Stimulated activated CD4-positive, alpha-beta T cell treated with anti-CD3 and anti-CD28 coated beads, Interleukin-15, amount 100 ng/mL, for 1 hour (primary cell): ENCODE measurements at places on chromosomes 16 and 17.

DNA sequence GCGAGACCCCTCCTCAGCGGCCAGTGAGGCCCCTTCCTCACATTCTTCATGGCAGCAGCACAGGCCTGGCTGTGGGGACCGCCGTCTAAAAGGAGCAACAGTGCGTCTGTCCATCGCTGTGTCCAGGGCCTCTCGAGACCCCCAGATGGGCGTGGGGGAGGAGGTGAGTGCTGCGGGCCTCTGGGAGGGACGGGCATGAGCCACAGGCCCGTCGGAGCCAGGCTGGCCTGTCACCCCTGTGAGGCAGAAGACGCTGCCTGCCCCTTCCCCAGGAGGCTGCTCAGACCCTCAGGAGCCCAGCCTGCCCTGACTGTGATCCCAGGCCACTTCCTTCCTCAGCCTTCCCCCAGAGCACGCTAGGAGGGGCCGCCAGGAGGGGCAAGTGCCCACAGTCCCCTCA lies 2.1 kb upstream of the PYCR1 start:
- no peak for DNase-seq

- DNase-seq = no peak
These were observed 22.1 kb upstream of the NAT9 start for GRCh38 chr17:74798239-74798707.

GRCh38 chr16:62020681-62021080 lies 15.6 kb downstream of the CDH8 start:
- DNase-seq = no peak

- DNase-seq = no peak
These were observed 11.8 kb upstream of the CDC42EP4 start for GRCh38 chr17:73323409-73324159.

GRCh38 chr16:4443271-4443670 lies 17.6 kb downstream of the DNAJA3 start:
- DNase-seq = no peak

- no peak for DNase-seq
These were observed 37.8 kb upstream of the BCAR1 start for GRCh38 chr16:75289189-75289588.

DNA sequence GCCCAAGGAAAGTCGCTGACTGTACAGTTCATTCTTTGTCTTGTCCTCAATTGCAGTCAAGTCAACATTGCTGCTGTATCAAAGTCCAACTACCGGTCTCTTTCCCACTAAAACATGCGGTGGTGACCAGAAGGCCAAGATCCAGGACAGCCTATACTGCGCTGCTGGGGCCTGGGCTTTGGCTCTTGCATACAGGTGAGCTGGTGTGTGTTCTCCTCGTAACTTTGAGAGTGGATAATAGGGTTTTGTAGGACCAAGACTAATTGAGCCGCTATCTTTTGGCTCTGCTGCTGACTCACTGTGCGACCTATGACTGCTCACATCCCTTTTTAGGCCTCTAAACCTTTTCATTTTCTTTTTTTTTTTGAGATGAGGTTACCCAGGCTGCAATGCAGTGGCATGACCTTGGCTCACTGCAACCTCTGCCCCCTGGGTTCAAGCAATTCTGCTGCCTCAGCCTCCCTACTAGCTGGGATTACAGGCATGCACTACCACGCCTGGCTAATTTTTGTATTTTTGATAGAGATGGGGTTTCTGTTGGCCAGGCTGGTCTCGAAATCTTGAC lies 38.7 kb downstream of the PHKB start:
- DNase-seq = no peak

GRCh38 chr16:49544828-49545227 lies 171.2 kb downstream of the C16orf78 start:
- no peak for DNase-seq

GRCh38 chr17:73281928-73282327 lies 20.2 kb upstream of the CPSF4L start:
- DNase-seq = no peak

GRCh38 chr17:63514477-63514876 lies 8.7 kb upstream of the KCNH6 start:
- no peak for DNase-seq

- no peak for DNase-seq
These were observed 17.2 kb downstream of the CD300LB start for GRCh38 chr17:74513987-74514631.

DNA sequence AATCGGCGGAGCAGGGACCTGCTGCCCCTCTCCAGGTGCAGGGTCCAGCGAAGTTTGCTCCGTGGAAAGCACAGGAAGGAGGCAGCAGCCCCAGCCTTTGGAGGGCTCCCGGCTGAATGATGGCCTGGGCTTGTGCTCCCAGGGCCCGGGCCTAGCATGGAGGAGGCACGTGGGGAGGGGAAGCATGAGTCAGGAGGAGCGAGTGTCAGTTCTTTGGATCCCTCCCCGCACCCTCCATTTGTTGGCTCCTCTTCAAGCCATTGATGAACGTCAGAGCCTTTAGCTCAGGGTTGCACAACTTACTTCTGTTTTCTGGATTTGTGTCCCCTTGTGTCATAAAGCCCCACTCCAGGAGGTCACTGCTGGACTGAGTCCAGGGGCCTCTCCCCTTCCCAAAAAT lies 25.8 kb downstream of the TTYH2 start:
- DNase-seq = no peak

GRCh38 chr17:3038941-3039340 lies 24.5 kb downstream of the OR1D5 start:
- DNase-seq = no peak

DNA sequence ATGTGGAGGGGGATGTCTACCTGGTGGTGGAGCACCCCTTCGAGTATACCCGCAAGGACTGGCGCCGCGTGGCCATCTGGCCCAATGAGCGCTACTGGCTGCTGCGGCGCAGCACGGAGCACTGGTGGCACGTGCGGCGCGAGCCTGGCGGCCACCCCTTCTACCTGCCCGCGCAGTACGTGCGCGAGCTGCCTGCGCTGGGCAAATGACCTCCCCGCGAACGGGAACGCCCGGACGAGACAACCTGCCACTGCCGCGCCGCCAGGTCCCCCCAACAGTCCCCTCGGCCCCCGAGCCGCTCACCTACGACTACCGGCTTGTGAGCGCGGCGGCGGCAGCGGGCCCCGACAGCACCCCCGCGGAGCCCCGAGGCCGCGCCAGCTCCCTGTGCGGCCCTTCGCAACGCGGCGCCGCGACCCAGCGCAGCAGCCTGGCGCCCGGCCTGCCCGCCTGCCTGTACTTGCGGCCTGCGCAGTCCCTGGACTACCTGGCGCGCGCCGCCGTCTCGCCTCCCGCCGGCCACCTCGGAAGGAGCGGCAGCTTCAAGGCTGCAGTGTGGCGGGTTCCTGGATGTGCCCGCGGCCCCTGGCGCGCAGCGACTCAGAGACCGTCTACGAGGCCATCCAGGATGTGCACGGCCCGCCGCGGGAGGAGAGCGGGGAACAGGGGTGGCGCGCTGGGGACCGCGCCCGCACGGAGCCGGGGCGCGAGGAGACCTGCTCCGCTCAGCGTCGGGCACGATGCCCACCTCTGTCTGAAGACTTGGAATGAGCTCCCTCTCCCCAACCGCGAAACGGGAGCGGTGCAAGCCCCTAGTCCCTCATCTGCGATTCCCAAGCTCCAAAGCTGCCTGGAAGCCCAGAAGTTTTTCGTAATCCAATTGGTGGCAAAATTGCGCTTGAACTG lies 48.7 kb upstream of the AMZ2 start:
- DNase-seq = no peak

DNA sequence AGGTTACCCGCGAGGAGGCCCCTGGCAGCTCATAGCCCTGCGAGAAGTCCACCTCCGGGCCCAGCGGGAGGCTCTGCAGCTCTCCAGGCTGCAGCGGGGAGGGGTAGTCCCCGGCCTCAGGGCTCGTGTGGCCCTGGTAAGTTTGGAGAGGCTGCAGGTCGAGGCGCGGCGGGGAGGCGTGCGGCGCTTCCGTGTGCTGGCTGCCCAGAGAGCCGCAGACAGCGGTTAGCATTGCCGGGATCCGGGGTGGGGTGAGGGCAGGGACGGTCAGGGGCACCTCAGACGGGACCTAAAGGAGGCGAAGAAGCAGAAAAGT lies 2.8 kb downstream of the SP6 start:
- DNase-seq = no peak

GRCh38 chr16:65666132-65666941 lies 544.5 kb upstream of the CDH11 start:
- DNase-seq = no peak

- DNase-seq = no peak
These were observed 915.5 kb downstream of the KCNJ2 start for GRCh38 chr17:71084838-71085237.

GRCh38 chr17:2192367-2193057 lies 111.1 kb downstream of the SMG6 start:
- peak; percentile 9 for DNase-seq
